ENCODE measurements at places on chromosomes 7 and 10.

- no peak for DNase-seq
Observed at GRCh38 chr10:29663718-29664117, 28.9 kb upstream of the SVIL start.

DNA sequence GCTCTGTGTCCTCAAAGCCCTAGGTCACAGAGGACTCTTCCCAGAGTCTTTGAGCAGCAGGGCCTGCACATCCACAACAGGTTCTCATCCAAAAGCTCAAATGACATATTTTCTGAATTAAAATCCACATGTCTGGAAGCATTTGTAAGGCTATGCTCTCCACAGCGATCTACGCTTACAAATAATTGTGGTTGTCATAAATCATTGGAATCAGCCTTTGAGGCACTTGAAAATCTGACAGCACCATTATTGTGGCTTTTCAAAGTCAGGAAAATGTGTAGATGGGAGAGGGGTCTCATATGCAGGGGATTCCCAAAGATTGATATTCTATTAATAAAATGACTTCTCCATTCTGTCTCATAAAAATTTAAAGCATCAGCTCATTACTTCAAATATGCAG is 16.3 kb downstream of the GPR26 start:
- DNase-seq: no peak

- DNase-seq: no peak
Observed at GRCh38 chr7:5234852-5235831, 45.1 kb downstream of the WIPI2 start.

- no peak for DNase-seq
Observed at GRCh38 chr7:115840702-115841101, 189.9 kb downstream of the TFEC start.

- DNase-seq: no peak
Observed at GRCh38 chr10:49600046-49600445, 10.1 kb upstream of the SLC18A3 start.

GRCh38 chr7:121494516-121494915 is 98.4 kb upstream of the FAM3C start:
- DNase-seq: no peak

DNA sequence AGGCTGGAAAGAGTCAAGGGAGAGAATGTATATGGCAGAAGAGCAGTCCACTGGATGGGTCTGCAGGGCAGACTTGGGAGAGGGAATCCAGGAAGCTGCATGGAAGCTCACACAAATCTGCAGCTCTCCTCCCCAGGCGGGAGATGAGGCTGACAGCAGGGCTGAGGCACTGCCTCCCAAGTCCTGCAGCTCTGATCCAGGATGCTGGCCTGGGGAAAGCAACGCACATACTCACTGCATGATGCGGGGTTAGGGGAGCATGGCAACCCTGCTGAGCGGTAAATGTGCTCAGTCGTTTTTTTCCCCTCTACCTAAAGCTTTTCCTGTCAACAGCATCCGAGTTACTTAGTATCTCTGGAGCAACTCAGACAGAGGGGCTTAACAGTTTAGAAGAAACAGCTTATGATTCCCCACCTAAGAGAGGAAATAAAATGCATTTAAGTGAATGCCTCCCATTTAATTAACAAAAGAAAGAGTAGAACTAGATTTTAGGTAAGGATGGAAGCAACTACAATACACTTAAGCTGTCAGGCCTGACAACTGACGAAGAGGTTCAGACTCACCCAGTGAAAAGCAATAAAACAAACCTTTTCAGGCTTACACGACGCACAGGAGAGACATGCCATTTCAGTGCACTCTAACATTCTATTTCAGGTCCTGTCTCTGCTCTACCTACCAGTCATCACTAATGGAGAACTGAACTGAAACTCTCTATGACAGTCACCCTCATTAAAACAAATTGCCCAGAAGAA is 37.0 kb downstream of the CHCHD3 start:
- DNase-seq: no peak

GRCh38 chr10:94066411-94066810 is 72.7 kb downstream of the PLCE1 start:
- DNase-seq: no peak

- DNase-seq: no peak
Observed at GRCh38 chr10:68010426-68010940, 64.6 kb downstream of the HERC4 start.

GRCh38 chr10:78547397-78547796 is 513.7 kb downstream of the RPS24 start:
- no peak for DNase-seq

- no peak for DNase-seq
Observed at GRCh38 chr7:152893801-152894294, 134.3 kb downstream of the ACTR3B start.

GRCh38 chr10:92916433-92916832 is 68.1 kb downstream of the EXOC6 start:
- no peak for DNase-seq

- no peak for DNase-seq
Observed at GRCh38 chr10:126639084-126639483, 31.4 kb downstream of the C10orf90 start.

DNA sequence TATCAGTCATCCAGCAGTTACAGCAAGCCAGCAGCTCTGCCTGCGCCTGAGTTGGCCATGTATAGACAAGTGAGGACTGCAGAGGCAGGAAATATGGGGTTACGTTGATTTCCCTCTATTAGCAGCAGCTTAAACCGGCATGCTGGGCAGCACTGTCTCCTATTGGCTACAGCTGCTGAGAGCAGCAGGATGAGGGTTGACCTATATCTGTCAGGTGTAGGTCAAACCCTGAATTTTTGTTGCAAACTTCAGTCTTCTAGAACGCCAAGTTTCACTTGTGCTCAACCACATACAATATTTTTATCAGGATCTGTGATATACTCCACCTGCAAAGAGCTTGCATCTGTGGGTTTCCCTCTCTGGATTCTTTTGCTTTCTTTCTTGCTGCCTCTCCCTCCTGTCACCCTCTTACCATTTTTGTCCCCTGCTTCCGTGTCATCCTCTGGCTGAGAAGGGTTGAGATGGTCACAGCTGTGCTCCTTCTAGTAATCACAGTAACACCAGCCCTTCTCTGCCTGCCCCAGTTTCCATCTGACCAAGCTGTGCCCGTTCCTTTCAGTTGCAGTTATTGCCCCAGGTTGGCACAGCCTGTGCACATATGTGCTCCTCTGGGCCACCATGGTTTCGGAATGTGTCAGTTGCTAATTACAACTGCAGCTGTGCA is 23.8 kb upstream of the GLCCI1 start:
- DNase-seq: no peak

- no peak for DNase-seq
Observed at GRCh38 chr7:15399441-15399840, 162.4 kb downstream of the AGMO start.

DNA sequence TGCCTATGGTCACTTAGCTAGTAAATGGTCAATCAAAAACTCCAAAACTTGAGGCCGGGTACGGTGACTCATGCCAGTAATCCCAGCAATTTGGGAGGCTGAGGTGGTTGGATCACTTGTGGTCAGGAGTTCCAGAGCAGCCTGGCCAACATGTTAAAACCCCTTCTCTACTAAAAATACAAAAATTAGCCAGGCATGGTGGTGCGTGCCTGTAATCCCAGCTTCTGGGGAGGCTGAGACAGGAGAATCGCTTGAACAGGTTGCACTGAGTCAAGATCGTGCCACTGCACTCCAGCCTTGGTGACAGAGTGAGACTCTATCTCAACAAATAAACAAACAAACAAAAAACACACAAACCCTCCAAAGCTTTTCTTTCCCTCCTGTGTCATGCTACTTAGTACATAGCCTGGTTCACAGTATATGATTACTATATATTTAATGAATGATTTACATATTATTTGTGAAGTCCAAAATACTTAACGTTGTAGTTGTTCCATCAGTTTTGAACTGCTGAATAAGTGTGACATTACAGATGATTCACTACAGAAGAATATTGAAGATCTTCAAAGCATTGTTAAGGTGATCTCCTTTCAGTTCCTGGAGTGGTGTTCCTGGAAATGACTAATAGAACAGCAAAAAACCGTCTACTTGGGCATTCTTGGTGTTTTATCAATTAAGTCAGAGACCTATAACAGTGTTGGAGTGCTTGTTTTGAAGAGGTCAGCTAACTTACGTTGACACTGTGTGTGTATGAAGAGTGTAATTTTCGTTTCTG is 72.9 kb downstream of the ADK start:
- no peak for DNase-seq

DNA sequence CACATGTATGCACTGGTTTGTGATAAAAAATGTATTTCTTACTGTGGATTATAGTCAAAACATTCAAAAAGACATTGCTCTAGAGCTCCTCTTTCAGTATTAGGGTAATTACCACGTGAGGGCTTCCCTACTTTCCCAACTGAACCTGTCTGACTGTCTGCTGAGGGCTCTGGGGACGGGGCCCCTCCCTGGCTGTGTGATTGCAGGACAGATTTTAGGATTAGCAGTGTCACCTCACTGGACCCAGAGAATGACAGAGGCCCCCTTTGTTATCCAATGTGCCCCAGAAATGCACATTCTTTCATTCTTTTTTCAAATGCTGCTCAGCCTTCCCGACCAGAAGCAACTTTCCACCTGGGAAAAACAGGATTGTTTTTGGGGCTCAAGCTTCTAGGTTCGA is 43.6 kb upstream of the MXI1 start:
- DNase-seq: no peak

GRCh38 chr10:110977662-110978061 is 58.3 kb downstream of the SHOC2 start:
- no peak for DNase-seq

GRCh38 chr10:48938281-48938680 is 1.4 kb downstream of the LRRC18 start:
- DNase-seq: no peak

DNA sequence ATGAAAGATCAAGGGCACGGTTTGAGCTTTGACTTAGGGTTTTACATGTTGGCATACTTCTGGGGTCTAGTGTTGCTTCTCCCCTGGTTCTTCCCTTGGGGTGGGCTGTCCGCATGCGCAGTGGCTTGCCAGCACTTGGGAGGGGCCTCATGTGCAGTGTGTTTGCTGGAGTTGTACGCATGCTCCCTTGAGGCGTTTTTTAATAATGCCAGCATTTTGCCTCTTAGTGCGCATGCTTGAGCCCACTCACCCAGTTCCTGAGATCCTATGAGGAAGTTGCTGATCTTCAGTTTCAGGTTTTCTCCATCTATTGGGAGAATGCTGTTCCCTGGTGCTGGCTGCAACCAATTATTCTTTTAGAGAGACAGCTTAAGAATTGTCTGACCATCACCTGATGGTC is 113.4 kb upstream of the GPR141 start:
- DNase-seq: peak; percentile 4

- no peak for DNase-seq
Observed at GRCh38 chr10:20100171-20100570, 283.9 kb downstream of the PLXDC2 start.

- DNase-seq: no peak
Observed at GRCh38 chr7:116526897-116527296, 2.1 kb downstream of the CAV1 start.

DNA sequence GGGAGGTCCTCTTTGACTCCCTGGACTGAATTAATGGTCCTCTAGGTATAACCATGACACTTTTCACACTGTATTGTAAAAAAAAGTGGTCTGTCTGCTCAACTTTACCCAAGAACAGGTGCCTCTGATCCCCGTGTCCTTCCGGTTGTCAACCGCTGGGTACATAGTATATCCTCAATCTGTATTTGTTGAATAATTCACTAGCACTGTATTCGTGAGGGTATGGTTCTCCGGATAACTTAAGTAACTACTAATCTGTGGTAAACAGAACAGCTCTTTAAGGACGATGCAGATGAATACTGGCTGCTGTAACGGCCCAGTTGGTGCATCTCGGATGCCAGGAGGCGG is 472 bp upstream of the ADAM22 start:
- no peak for DNase-seq

DNA sequence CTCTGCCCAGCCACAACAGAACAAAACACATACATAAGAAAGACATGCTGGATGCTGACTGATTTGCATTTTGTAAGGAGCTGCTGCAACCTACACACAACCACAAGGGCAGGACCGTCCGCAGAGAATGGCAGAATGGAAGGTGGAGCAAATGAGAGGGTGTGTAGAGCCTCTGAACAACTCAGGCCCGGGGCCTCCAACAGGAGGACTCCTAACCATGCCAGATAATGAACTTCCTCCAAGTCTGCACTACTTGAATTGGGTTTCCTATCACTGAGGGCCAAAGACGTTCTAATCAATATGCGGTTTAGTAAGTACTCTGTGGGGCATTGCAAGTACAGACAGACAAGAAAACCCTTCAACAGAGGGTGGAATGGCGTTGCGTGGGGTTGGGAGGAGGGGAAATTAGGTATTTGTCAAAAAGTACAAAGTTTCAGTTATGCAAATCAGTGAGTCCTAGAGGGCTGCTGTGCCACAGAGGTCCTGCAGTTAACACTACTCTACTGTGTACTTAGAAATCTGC is 14.6 kb downstream of the VOPP1 start:
- no peak for DNase-seq

GRCh38 chr7:29946428-29947186 is 43.0 kb downstream of the SCRN1 start:
- DNase-seq: peak; percentile 1

DNA sequence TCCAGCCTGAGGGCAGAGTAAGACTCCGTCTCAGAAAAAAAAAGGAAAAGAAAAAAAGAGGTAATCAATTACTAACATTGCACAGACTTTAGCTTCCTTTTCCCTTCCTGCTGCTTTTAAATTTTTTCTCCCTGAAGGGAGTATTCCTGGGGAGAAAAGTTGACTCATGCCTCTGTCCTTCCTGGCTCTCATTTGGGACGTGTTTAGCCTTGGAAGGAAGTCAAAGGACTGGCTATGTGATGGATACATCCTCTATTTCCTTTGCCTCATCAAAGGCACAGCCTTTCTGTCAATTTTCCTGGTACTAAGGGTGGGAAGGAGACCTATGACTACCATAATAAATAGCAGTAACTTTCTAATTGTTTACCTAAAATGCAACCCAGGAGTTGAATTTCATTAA is 77.6 kb downstream of the ITGA8 start:
- DNase-seq: no peak

DNA sequence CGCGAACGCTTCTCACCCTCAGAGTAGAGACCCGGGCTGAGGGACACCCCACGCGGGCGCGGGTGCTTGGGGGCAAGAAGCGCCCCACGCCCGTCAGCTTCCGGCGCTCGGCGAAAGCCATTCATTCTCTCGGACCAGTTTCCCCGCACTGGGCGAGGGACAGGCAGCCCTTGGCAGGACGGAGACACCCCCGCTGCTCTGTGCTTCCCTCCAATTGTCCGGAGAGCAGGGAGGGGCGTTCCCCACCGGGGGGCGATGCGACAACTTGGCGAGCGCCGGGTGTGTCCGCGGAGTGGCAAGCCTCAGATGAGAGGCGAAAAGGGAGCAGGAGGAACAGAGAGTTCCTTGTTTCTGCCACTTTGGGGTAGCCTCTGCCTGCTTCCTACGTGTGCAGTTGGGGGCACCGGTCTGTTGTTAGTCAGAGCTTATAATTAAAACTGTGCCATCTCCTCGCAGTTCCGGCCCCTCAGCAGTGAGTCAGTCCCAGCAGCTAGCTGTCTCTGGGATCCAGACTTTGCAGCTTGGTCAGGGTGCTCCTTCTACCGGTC is 1.7 kb downstream of the GPR158 start:
- no peak for DNase-seq

GRCh38 chr10:87846023-87846422 is 17.3 kb downstream of the KLLN start:
- no peak for DNase-seq

- DNase-seq: no peak
Observed at GRCh38 chr7:27782849-27783248, 42.9 kb downstream of the TAX1BP1 start.

- no peak for DNase-seq
Observed at GRCh38 chr7:3217166-3217565, 83.9 kb upstream of the SDK1 start.

- DNase-seq: no peak
Observed at GRCh38 chr7:42017349-42017986, 219.5 kb downstream of the GLI3 start.

GRCh38 chr7:142940966-142941535 is 1.8 kb downstream of the LLCFC1 start:
- DNase-seq: no peak

Data from SHP77 (cell line).